ENCODE measurements at places on chromosomes 2 and 18.

- DNase-seq: no peak
Observed at GRCh38 chr18:70373042-70373519, 84.2 kb downstream of the SOCS6 start.

GRCh38 chr2:128638341-128639119 is 319.9 kb upstream of the HS6ST1 start:
- no peak for DNase-seq

DNA sequence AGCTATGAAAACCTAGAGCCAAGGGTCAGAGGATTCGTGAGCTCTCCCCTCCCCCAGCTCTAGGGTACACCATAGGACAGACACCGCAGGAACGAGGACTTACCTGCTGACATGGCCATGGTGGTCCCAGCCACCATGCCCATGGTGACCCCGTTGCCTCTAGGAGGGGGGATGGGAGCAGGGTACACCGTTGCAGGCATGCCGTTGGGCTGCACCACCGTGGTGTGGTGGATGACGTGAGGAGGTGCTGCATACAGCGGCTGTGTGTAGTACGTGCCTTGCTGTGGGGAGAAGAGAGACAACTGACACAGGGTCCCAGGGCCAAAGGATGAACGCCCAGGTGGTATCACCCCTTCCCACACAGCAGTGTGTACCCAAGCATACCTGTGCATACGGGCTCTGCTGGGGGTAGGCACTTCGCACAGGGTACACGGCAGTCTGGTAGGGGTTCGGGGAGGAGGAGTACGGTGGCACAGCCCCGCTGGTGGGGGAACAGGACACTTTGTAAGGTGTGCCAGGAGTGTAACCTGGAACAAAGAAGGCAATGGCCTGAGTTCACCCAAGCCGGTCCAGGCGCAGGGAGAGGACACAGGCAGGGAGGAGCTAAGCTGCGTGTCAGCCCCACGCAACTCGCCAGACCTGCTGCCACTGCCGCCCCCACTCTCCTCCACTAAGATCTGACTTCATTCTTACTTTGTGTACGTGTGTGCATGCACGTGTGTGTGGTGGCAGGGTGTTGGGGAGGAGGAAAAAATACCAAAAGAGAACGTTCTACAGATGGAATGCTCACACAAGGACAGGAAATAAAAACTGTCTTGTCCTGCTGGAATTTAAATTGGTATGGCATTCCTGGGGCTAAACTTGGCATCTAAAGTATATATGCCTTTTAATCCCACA is 37.8 kb downstream of the FAM168B start:
- no peak for DNase-seq

DNA sequence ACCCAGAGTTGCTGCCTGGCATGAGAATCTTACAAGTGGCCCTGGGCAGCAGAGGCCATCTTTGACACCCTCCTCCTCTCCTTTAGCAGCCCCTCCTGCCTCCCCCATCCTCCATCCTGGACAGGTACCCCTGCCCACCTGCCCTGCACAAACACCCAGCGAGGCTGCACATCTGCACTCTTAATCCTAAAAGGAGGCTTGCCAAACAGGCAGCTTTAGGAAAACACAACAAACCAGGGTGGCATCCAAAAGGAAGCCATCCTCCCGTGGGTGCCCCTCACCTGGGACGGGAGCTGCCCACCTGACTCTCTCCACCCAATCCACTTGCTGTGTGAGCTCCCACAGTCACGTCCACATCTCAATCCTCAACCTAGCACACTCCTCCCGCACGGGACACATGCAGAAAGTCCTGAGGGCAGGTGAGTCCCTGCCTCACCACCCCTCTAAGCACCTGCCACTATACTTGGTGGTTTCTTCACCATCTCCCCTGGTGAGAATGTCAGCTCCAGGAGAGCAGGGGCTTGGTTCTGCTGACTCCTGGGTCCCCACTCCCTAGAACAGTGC is 5.8 kb downstream of the BIN1 start:
- no peak for DNase-seq

- no peak for DNase-seq
Observed at GRCh38 chr2:100246163-100247145, 75.8 kb downstream of the LONRF2 start.

- no peak for DNase-seq
Observed at GRCh38 chr2:204042401-204042800, 105.8 kb downstream of the ICOS start.

- DNase-seq: no peak
Observed at GRCh38 chr2:204104811-204105210, 168.2 kb downstream of the ICOS start.

- DNase-seq: no peak
Observed at GRCh38 chr2:113986762-113987290, 96.9 kb downstream of the ACTR3 start.

- DNase-seq: no peak
Observed at GRCh38 chr2:100677611-100678185, 114.9 kb downstream of the PDCL3 start.

Measured in NCI-H2081 treated with DMSO at 0.1 percent for 48 hours (cell line).